Keratinocyte (primary cell): ENCODE measurements at places on chromosomes 16 and 17.

DNA sequence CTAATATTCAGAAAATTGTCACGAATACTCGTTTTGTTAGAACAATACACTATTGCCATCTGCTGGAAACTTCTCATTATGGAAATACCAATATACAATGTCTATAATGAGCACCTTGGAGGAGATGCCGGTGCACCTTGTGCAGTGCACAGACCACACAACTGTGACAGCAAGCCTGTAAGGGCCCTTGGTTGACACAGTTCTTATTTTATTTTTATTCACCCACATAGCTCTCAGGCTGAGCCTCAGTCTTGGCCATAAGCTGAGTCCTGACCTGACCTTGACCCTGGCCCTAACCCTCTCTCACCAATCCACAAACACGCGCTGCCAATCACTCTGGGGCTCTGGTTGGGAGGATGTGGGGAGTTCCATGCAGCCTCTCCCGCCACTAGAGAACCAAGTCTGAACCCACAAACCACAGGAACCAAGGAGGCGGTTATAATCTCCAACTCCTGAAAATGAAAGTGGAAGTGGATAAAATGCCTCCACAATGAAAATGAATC is 7.6 kb downstream of the AIPL1 start:
- DNase-seq, result no peak

DNA sequence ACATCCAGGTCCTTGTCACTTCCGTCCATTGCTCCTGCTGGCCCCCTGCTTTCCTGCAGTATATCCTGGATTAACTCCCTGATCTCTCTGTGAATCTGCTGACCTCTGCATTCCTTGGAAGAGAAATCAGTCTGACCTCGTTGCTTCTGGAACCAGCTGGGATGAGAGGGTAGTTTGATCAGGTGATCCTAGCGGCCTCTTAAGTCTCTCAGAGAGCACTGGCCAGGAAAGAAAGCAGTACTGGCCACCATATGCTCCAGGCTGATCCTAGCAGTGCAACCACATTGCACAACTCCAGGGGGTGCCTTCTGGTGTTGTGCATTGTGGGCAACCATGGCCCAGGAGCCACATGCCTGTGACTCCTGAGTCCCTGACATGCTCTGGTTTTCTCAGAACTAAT is 79.2 kb downstream of the ARHGAP23 start:
- DNase-seq, result no peak

- DNase-seq, result no peak
Measured at GRCh38 chr17:9937241-9937761, 32.2 kb upstream of the RCVRN start.

DNA sequence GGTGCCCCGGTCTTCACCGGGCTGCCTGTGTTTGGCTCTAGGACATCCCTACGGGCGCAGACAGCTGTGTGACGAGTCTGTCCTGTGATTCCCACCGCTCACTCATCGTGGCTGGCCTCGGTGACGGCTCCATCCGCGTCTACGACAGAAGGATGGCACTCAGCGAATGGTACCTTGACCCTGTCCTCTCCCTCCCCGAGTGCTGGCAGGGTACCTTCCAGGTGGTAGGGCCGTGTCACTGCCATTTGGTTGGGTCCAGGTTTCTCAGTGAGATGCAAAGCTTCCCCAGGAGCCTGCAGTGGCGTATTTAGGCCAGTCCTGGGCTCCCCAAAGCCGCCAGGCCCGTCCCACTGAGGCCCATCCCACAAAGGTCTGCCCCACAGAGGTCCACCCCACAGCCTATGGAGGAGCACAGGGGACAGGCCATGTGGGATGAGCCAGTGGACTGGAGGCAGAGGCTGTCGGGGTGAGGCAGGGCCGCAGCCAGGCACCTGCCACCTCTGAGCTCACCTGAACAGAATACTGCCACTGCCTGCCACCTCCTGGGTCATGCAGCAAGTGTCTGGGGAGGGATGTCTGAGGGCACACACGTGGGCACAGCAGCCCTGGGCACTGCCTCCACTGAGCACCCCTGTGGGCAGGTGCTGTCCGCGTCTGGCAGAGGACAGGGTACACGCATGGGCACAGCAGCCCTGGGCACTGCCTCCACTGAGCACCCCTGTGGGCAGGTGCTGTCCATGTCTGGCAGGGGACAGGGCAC is 31.4 kb upstream of the CHMP6 start:
- no peak for DNase-seq

GRCh38 chr17:15648386-15648785 is 28.9 kb upstream of the FBXW10B start:
- no peak for DNase-seq

GRCh38 chr17:13788385-13788784 is 186.7 kb upstream of the HS3ST3A1 start:
- no peak for DNase-seq

- DNase-seq, result no peak
Measured at GRCh38 chr17:60311186-60311585, 80.7 kb downstream of the USP32 start.

GRCh38 chr17:60577147-60577915 is 22.7 kb upstream of the PPM1D start:
- no peak for DNase-seq

GRCh38 chr16:56993204-56993603 is 3.8 kb downstream of the NLRC5 start:
- no peak for DNase-seq

DNA sequence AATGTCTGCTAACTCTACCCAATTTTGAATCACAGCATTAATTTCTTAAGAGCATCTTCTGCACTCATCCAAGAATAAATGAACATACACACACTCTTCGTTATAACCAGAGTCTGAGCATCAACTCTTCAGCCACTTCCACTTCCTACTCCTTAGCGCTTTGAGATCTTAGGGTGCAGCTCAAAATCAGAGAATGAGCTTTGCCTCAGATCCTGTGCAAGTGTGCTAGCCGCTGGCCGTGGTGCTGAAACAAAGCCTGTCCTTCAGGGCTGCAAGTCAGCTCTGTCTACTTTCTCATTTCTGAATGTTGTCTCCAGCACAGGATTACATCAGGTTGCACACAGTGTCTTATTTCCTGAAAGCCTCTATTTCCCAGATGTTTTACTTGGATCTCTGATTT is 165.4 kb downstream of the AIPL1 start:
- DNase-seq, result no peak

DNA sequence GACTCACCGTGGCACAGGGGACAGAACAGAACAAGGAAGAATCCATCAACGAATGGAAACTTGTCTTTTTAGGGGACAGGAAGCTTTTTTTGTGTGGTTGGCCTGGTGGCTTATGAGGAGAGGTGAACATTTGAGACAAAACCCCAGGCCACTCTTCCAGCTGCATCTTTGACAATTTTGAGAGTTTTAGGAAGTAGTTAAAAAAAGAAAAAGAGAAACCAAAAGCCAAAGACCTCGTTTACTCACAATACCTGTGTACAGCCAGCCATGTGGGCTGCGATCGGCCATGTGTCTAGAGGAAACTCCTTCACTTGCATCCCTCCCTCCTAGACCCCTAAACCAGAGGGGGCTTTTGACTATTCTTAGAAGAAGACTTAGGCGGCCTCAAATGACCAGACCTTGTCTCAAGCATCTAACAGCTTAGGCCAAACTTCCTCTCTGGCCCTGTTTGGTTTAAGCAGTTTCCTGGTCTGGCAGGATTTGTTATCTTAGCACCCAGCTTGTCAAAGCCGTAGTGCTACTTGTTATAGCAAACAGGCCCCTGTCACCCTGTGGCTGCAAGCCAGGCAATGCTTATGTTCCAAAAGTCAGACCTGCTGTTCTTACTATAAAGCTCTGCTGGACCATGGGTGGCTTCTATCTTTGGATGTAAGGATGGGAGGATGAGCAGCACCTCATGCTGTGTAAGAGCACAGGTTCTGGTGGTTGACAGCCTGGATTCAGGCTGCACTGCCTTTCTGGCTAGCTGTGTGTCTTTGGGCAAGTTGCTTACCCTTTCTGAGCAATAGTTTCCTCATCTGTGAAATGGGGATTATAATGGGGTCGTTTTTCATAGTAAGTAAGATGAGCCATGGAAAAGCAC is 17.7 kb downstream of the KSR1 start:
- no peak for DNase-seq

DNA sequence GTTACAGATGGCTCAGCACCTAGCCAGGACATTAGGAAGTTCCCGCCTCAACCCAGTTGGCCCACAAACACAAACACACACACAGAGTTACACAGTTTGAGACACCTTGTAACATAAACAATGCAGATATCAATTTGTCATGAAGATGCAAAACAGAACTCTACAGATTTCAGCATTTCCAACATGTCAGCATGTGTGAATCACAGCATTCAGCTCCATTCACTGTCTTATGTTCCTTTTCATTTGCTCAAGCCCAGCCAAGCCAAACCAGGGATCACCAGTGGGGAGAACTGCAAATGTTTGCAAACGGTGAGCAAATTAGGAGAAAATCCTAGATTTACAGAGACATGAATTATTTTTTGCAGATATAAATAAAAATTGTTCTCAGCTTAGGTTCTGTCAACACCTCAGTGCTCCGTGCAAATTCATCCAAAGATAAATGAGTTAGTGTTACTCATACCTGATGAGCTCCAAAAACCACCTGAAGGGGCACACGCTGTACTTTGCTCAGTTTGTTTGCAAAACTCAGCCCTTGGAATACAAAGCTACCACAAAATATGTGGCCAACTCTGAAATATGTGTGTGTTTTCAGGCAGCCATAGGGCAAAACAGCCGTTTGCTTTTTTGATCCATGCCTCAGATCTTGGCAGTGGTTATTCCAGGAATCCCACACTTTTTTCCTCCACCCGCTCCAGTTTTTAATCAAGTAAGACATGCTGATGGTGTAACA is 16.3 kb upstream of the COX10 start:
- DNase-seq, result no peak

- no peak for DNase-seq
Measured at GRCh38 chr17:56948491-56948890, 12.4 kb downstream of the COIL start.

- DNase-seq, result no peak
Measured at GRCh38 chr17:44988044-44988942, 20.2 kb upstream of the C1QL1 start.

DNA sequence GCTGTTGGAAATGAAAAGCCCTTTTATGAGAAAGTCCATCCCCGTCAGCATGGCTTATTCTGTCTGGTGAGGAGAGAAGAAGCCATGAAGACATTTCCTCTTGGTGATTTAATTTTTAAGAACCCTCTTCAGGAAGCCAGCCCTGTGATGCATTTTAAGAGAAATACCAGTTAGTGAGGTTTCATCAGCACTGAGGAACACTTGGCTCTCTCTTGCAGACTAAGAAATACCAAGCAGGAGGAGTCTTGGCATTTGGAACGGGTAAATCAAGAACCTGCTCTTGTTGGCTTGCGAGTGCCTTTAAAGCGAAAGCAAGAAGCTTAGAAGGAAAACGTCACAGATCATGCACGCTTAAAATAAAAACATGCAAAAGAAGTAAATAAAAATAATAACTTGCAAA is 17.5 kb downstream of the RAB11FIP3 start:
- no peak for DNase-seq
